ENCODE measurements at places on chromosomes 6 and 20.

- DNase-seq: no peak
Observed at GRCh38 chr6:109695468-109695867, 4.4 kb downstream of the FIG4 start.

DNA sequence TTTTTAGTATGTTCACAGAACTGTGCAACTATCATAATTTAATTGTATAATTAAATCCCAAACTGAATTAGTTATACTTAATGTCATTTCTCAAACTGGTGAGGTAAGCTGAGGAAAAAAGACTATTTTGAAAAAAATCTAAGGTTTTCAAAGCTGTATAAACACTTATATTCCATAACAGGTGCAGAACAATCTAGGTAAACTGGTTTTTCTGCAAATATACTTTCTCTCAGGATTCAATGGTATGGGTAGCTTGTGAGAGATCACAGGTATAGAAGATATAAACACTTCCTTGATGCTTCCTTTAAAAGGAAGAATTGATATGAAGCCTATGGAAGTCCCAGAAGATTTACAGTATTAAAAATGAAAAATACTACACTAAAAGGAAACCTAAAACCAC lies 33.7 kb downstream of the NOL7 start:
- DNase-seq: no peak

DNA sequence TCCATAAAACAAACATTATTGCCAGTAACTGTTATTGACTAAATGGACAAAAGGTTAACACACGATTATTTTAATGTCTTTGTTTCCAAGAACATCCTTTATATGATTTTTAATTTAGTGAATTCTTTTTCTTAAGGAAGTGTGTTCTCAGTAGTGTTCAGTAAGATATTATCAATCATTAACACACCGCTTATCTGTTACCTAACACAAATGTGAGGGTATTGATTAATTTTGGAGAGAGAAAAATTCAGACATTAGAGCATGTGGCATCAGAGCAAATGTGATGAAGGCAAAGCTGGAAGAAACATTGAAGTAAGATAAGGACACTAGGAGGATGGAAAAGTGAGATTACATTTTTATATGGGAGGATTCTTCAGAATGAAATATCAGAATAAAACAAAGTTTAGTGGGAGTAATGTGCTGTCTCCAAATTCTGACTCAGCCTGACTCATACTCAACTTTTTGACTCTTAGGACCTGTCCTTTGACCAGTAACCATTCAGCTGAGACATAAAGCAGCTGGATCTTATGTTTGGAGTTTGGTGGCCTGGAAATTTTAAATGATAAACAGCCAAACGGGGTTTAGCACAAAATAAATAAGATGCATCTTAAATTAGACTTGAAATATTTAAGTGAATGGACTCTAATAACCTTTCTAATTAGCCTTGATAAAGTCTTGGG lies 348.6 kb downstream of the CD109 start:
- DNase-seq: no peak

DNA sequence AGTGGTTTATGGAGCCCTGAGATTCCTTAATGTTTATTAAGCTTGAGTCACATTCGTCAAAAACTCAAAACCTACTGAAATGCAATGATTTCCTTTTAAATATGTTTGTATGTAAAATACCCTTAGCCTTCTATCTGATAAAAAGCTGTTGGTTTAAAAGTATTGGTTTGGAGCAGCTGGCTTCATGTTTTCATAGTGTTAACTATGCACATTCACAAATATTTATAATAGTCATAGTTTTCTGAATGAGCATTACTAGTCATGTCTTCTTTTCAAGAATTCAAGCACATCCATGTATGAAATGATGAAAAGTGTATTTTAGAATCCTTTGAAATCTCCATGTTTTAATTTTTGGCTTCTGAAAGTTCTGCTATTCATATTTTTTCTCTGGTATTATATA lies 558.6 kb downstream of the UTRN start:
- no peak for DNase-seq

- DNase-seq: no peak
Observed at GRCh38 chr6:47303861-47304260, 5.8 kb downstream of the TNFRSF21 start.

- DNase-seq: no peak
Observed at GRCh38 chr6:148074291-148074690, 268.3 kb upstream of the SASH1 start.

DNA sequence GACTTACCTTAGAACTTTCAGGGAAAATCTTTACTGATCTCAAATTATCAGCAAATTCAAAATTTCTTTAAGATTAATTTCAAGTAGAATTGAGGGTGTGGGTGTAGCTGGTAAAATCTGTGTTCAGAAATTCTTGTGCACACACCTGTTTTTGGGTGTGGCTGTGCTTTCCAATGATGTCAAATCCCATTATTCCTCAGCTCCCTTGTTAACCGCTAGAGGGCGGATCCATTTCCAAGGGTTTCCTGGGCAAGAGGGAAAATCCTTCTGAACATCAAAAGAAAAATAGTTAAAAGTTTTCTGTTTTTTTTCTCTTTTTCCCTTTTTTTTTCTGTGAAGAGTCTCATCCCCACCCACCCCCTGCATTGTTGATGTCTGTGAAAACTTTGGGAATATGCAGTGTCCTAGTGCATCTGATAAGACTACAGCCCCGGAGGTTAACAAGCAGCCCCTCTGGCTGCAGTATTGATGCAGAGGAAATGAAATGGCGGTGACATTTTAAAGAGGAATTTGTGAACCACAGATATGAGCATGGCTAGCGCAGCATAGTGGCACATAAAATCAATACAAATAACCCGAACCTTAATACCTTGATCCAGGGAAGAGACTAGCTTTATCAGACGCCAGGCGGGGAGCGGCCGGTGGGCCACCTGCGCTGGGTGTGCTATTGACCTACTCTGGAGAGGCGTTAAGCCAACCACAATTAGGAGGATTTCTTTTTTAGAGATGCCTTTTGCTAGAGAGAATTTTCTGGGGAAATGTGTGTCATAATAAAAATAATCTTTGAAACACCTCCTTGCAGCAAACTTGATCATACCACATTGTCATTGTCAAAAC lies 130.9 kb downstream of the FOXA2 start:
- DNase-seq: no peak

DNA sequence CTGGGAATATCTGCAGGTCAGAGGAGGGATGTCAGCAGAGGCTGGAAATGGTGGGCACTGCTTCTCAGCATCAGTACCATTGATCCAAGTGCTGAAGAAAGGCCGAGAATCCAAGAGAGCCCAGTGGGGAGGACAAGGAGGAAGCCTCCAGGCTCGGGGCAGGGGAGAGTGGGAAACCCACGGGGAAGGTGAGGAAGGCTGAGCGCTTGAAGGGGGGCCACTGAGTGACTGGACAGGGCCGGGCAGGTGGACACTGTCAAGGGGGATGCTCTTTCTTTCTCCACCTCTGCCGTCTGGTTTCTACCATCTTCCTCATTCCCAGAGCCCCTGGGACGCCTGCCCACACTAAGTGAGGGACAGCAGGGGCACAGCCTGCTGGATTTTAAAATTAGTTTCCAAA lies 335.0 kb downstream of the CDH4 start:
- no peak for DNase-seq

- no peak for DNase-seq
Observed at GRCh38 chr6:165742047-165742446, 79.0 kb upstream of the PDE10A start.

GRCh38 chr20:47998736-47999135 lies 213.5 kb upstream of the SULF2 start:
- peak; percentile 67 for DNase-seq

DNA sequence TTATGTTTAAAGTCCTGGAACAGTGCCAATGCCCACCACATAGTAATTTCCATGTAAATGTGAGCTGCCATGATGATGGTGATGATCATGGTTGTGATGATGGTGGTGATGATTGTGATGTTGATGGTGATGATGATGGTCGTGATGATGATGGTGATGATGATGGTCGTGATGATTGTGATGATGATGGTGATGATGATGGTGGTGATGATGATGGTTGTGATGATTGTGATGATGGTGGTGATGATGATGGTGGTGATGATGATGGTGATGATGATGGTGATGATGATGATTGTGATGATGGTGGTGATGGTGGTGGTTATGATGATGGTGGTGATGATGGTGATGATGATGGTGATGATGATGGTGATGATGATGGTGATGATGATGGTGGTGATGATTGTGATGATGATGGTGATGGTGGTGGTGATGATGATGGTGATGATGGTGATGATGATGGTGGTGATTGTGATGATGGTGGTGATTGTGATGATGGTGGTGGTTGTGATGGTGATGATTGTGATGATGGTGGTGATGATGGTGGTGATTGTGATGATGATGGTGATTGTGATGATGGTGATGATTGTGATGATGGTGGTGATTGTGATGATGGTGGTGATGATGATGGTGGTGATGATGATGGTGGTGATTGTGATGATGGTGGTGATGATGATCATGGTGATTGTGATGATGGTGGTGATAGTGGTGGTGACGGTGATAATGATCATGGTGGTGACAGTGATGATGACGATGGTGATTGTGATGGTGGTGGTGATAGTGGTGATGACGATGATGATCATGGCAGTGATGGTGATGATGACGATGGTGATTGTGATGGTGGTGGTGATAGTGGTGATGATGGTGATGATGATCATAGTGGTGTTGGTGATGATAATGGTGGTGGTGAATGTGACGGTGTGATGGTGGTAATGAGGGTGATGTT lies 82.3 kb downstream of the PHACTR3 start:
- DNase-seq: no peak

DNA sequence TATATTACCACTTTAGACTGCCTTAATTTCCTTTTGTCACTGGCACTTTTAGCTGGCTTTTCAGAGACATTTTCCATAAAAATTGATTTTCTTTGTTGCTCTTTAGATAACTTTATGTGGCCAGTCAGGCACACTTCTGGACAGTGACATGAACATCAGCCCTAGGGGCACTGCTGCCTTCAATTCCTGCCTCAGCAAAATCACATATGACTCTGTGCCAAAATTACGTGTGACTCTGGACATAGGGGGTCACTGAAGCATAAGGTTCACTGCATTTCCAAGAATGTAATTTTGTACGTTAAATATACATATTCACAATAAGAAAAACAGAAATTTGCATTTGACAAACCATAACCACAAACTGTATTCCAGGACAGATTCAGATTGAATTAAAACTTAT lies 66.5 kb downstream of the ESF1 start:
- no peak for DNase-seq

DNA sequence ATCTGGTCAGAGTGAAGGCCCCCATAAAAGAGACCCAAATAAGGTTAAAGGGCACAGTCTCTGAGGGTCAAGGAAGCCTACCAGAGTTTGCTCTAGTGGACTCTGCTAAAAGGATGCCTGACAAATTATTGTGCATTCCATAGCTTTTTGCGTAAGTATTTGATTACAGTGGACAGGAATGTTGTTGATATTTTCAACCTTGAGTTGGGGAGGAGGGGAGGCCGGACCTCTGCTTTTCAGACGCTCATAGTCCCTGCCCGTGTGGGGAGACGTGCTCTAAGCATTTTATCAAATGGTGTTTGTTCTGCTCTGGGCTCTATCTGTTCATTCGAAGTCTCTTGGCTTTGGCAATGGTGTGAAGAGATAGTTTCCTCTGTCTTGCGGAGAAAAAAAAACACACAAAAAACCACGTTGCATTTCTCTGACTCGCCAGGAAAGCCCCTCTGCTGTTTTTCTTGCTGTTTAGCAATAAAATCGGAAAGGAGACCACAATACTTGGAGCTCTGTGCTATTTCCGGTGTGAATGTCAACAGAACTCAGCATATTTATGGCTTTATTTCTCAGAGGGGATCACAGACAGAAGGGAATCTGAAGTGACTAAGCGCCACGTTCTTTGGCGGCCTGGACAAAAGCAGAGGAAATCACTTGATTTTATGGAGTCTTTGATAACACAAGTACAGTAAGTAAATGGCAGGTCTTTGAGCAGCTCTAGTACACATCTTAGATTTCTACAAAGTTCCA lies 159.8 kb downstream of the ZFP64 start:
- DNase-seq: peak; percentile 70

All from suppressor macrophage treated with lipopolysaccharide for 1 hour (primary cell).